ENCODE measurements at places on chromosomes 2 and 18.

GRCh38 chr18:60466677-60467076 is 94.1 kb upstream of the MC4R start:
- no peak for DNase-seq

DNA sequence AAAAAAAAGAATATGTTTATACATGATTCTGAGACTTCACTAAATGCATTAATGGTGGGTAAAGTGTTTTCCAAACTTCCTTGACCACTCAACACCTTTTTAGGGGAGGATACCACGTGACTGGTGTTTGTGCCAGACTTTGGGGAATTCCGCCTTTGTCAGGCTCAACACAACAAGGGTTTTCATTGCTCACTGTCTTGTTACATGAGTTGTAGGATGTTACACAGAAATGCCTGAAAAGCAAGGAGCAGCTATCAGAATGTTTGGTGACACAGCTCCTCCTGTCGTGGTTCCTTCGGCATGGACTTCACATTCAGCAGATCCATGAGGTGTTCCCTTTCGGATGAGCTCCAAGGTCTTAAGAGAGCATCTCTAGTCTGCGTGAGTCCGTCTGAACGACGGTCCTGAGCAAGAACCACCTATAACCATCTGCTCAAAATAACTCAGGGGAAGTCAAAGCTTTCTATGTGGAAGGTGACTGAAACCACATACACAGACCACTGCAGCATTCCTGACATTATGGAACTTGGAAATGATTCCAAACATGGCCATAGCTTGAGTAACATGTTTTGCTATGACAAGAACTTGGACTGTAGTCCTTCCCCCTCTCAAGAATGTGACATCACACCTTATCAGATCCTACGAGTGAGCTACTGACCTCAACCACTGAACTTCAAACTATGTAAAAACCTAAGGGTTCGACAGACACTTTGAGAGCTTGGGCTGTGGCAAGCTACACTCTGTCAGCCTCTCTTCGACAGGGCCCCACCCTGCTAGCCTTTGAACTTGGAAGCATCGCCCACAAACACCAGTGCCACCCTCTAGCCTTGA is 57.5 kb downstream of the MCFD2 start:
- no peak for DNase-seq

GRCh38 chr2:237227592-237228280 is 142.0 kb downstream of the COPS8 start:
- DNase-seq, result no peak

DNA sequence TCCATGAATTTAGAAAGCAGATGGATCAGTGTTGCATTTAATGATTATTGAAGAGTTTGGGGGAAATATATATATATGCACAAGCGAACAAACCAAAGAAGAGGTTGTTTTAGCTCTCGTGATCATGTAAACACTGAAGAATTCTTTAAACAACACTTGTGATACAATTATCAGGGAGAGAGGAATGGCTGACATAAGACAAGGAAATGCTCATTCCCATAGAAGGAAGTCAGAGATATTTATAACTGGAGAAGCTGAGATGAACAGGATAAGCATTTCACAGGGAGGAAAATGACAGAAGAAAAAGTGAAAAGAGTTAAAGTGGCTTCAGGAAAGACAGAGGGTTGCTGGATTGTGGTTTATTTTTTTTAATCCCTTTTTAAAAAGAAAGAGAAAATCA is 10.6 kb upstream of the COL6A3 start:
- no peak for DNase-seq

- no peak for DNase-seq
These were observed 16.0 kb downstream of the TTC32 start for GRCh38 chr2:19885791-19886190.

DNA sequence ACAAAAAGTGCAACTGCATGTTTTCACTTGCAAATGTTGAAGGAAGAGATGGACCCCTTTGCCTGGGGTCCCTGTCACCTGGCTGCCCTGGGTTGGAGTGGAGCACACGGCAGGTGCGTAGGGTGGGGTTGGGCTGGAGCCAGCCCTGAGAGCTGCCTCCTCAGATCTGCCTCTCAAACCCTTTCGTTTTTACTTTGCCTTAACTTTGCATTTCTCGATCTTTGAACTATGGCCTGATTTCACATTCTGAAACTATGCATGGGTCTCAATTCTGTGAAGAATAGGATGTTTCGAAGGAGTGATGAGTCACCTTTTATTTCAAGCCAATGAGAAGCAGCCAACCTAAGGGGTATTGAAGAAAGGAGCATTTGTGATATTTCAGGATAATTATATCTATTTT is 132.8 kb downstream of the ACOXL start:
- DNase-seq, result no peak

DNA sequence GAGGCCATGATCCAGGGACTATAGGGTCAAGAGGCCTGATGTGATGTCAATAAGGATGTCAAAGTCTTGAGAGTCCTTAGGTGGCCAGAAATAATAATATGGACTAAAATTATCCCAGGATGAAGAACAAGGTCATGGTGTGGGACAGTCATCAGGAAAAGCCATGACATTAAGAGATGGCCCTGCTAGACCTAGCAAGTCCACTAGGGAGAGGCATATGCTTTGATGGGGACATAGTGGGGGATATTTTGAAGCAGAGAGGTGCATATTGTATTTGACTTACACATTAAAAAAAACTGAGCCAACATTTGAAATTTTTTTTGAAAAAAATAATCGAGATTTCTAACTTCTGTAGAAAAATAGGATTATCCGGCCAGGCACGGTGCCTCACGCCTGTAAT is 53.3 kb upstream of the CXCR4 start:
- DNase-seq, result no peak

DNA sequence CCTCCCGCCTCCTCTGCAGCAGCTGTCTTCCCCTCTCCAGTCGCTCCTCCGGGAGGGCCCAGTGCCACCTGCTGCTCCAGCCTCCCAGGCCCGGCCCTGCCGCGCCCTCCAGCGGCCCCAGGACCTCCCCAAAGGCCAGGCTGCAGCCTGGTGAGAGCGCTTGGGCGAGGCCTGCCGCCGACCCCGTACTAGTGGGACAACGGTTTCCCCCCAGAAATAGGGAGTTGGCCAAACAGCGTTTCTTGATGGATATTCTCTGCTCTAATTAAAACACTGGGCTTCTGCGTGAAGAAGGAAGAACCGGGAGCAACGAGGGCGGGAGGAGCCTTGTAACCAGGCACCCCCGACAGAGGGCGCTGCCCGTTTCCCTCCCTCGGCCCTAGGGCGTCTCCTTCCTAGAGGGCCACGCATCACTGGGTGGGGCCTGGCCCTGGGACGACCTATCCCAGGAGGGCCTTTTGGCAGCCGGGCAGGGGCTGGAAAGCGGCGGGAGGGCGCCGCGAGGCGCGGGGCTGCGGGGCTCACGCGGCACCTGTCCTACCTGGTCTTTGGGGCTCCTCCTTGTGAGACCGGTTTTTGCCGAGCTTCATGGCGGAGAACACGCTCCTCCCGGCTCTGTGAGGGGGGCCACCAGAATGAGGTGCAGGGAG is 25.4 kb upstream of the OTOF start:
- peak; percentile 25 for DNase-seq

DNA sequence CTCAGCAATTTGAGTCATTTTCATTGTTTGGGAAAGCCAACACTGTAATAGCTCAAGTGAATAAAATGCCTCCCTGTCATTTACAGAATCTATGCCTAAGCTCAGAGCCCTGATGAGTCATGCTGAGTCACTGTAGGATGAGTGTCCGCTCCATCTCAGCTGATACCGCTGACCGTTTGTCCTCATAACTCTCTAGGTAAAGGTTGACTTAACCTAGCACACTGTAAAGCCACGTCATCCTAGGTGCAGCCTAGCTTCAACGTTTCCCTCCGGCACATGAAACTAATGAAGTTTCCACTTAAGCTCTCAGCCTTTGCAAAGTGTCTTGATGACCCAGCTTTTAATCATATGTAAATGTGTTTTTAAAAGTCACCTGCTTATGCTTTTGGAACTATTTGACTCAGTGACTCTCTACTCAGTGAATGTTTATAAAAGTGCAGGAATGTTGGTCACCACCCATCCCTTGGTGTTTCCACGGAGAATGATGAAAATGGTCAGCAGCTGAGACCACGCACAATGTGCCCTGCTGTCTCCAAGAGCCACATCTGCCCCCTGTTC is 154.0 kb downstream of the PMAIP1 start:
- no peak for DNase-seq

GRCh38 chr2:127128445-127128904 is 21.5 kb upstream of the BIN1 start:
- DNase-seq, result no peak

- DNase-seq, result no peak
These were observed 30.2 kb downstream of the UGP2 start for GRCh38 chr2:63871864-63872263.

DNA sequence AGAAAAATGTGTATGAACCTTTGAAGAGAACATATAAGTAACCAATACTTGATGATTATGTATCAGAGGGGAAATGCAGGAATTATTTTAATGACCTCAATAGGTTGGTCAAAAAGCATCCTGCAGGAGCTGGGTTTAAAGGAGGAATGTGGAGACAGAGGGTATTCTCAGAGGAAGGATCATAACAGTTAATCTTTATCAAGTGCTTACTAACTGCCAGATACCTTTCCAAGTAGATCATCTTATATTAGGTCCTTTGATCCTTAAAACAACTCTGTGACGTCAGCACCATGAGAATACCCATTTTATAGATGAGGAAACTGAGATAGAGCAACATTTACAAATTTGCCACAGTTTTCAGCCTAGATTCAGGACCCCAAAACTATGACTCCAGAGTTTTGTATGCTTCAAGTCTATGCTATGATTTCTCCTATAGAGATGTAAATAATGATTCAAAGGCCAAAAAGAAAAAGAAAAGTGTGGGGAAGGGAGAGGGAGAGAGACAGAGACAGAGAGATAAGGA is 3.0 kb downstream of the RFTN2 start:
- DNase-seq, result no peak

GRCh38 chr2:9737053-9737875 is 106.0 kb upstream of the TAF1B start:
- DNase-seq, result peak; percentile 23

DNA sequence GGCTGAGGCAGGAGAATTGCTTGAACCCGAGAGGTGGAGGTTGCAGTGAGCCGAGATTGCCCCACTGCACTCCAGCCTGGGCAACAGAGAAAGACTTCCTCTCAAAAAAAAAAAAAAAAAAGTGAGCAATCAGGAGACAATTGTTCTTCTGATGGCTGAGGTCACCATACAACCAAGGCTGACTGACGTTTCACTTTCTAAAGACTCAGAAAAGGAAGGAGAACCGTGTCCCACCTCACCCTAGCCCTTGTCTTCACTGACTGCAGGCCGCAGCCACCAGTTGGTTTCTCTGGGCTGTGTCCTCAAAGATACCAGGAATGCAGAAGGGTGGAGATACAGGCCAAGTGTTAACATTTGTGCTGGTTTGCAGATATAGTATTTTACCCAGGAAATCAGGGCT is 7.7 kb upstream of the SLC35F6 start:
- DNase-seq, result no peak

- no peak for DNase-seq
These were observed 750.5 kb downstream of the CPS1 start for GRCh38 chr2:211306929-211307328.

DNA sequence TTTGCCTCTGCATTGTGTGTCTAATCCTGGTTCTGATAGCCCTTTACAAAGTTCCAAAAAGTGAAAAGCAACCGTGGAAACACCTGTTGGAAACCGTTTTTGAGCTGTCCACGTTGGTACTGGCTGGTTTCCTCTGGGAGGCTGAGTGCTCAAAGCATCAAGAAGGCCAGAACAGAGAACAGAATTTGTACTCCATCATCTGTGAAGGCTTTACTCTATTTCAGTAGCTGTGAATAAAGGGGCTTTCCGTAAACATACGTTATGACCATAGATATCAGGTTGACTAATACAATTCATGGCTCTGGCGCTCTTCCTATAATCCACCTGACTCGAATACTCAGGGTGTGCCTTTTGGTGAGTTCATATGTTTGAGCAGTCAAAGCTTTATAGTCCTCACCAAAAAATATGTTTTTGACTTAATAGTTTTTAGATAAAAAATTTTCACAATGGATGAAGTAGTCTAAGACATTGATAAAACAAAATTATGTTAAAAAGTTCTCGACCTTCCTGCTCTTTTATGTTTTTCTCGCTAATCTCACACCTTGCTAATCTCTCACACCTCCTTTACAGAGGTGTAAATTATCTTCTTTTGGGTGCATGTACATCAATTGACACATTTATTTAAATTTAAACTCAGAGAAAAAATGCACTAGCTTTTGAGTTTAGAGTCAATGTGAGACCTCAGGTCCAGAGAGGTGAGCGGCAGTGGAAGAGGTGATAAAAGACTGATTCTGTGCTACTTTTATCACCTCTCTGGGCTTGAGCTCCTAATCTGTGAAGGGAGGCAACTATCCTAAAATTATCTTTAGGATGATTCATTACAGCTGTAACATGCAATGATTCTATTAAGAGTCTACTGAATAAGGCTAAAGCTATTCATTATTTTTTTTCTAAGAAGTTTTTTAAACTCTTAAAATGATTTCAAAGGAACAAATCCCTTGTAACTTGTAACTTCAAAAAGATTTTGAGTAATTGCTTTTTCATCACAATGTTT is 65.3 kb downstream of the CXCR4 start:
- DNase-seq, result no peak

GRCh38 chr2:99217929-99218501 is 37.0 kb downstream of the MRPL30 start:
- DNase-seq, result no peak

- no peak for DNase-seq
These were observed 23.5 kb upstream of the CRYBA2 start for GRCh38 chr2:219016721-219017120.

DNA sequence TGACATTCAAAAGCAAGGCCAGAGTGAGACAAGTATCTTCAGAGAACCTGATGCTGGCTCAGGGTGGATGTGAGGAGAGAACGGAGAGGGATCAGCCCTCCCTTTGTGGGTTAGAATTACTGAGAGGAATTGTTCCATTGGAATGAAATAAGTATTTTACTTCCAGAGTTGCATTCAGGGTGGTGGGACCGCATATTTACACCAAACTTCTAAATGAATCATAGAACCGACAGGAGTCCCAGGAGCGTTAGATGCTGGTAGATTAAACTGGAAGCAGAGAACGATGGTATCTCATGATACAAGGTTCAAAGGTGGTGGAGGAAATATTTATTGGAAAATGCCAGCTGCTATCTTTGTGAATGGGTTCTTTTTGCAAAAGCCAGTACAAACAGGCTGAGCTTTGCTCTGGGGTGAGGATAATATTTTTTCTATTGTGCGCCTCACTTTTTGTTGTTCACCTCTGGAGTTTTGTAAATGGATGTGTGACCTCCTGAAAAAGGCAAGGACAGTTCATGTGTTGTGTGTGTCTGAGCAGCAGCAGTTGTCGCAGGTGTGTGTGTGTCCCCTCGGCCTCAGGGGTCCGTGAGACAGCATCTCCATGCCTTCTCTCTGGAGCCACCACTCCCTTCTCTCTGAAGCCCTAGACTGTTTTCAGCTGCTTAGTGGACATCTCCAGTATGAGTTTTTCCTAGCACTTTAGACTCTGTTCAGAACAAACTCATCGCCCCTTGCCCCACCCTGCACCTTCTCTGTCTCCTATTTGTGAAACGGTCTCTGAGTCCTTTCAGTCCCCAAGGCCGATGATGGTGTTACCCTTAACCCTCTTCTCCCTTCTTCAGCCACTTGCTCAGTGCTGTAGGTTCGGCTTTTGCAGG is 17.8 kb downstream of the MTCL1 start:
- DNase-seq, result no peak

All from NCI-H446 (cell line).